ENCODE measurements at places on chromosomes 5 and 9. TPM values are rescaled to one million over a fixed set of nuclear protein-coding genes. Genes with fewer than 3 reads are reported as not detected.

ENHO gene
- total RNA-seq: not detected

CEMIP2 gene
- 37.7 TPM for total RNA-seq

MRPL36 gene
- total RNA-seq: 55.1 TPM

C9 gene
- not detected for total RNA-seq

C5orf52 gene
- not detected for total RNA-seq

MAP3K1 gene
- total RNA-seq: 9.3 TPM
